CD4-positive, alpha-beta T cell treated with Interleukin-4 for 4 hours (primary cell): ENCODE measurements at places on chromosomes 2 and 18.

- DNase-seq = no peak
Observed at GRCh38 chr2:42284019-42284418, 77.0 kb downstream of the COX7A2L start.

DNA sequence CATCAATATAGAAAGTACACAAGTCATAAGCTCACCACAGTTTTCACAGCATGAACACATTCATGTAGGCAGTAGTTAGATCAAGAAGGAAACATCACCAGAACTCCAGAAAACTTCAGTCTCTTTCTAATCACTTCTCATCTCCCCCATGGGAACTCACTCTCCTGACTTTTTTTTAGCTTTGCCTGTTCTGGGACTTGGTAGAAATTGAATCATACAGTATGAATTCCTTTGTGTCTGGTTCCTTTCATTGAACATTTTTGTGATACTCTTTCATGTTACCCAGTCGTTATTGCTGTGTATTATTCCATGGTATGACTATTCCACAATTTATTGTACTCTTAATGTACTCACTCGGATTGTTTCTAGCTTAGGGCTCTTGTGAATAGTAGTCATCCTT, 160.2 kb downstream of the TAF4B start:
- DNase-seq = no peak

GRCh38 chr2:18123577-18123976, 245.1 kb downstream of the KCNS3 start:
- DNase-seq = no peak

- DNase-seq = no peak
Observed at GRCh38 chr2:112813280-112813966, 23.2 kb downstream of the IL1B start.

DNA sequence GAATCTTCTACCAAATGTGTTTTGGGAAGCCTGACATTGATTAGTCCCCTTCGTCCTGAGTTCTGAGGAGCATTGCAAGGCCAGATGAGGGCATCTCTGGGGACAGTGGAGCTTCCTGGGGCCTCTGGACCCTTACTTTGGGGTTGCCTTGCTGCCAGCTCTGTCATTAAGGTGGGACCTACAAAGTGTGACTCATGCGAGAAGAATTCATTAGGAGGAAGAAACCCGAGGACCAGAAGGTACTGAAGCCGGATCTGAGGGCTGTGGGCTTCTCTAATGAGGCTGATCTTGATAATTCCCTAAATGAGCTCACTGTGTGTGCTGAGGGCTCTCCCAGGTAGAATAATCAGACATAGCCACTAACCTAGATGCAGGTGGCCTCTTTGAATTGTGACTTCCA, 695 bp upstream of the SCYGR2 start:
- no peak for DNase-seq
